ENCODE measurements at places on chromosomes 16 and 17.

- DNase-seq: no peak
Observed at GRCh38 chr17:30421592-30421991, 42.9 kb downstream of the CPD start.

DNA sequence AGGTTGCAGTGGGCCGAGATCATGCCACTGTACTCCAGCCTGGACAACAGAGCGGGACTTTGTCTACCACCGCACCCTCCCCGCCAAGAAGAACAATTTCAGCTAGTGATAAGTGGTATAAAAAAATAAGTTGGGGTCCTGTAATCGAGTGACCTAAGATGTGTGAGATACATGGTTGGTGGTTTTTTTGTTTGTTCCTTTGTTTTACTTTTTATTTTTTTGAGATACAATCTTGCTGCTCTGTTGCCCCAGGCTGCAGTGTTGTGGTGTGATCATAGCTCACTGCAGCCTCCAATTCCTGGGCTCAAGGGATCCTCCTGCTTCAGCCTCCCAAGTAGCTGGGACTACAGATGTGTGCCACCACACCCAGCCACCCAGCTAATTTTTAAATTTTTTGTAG lies 58.7 kb downstream of the PITPNC1 start:
- no peak for DNase-seq

- no peak for DNase-seq
Observed at GRCh38 chr17:53278466-53278865, 544.3 kb upstream of the KIF2B start.

GRCh38 chr16:2008009-2008526 lies 1.6 kb downstream of the ZNF598 start:
- no peak for DNase-seq

GRCh38 chr17:73132085-73132492 lies 32.7 kb upstream of the SSTR2 start:
- DNase-seq: peak; percentile 59

GRCh38 chr16:10922328-10923145 lies 19.7 kb downstream of the DEXI start:
- peak; percentile 59 for DNase-seq

- no peak for DNase-seq
Observed at GRCh38 chr17:63126607-63127006, 160.6 kb downstream of the TANC2 start.

- no peak for DNase-seq
Observed at GRCh38 chr16:75260851-75261589, 9.6 kb upstream of the BCAR1 start.

DNA sequence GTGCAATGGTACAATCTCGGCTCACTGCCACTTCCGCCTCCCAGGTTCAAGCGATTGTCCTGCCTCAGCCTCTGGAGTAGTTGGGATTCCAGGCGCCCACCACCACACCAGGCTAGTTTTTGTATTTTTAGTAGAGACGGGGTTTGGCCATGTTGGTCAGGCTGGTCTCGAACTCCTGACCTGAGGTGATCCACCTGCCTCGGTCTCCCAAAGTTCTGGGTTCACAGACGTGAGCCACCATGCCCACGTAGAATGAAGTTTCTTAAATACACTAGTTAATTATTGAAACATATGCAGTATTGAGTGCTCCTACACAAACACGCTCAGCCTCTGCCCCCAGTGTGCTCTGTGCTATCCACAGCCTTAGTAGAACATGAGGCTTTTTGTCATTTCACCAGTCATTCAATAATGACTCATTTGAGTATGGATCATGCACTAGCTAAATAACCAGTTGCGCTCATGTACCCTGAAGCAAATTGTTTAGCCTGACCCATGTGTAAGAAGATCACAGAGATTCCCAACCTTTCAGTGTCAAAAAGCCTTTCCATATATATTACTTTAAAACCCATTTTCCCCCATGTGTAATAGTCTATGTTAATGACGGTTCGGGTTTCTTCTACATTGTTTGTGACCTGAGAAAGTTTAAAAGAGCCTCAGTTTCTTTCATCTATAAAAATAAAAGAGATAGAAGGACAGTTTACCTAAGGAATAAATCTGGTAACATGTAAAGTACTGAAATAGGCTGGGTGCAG lies 49.7 kb downstream of the TUBD1 start:
- DNase-seq: peak; percentile 95

GRCh38 chr17:12485361-12485906 lies 180.3 kb upstream of the MYOCD start:
- DNase-seq: no peak

- no peak for DNase-seq
Observed at GRCh38 chr17:5600041-5600440, 15.7 kb upstream of the NLRP1 start.

- no peak for DNase-seq
Observed at GRCh38 chr16:80390871-80391489, 149.8 kb upstream of the DYNLRB2 start.

DNA sequence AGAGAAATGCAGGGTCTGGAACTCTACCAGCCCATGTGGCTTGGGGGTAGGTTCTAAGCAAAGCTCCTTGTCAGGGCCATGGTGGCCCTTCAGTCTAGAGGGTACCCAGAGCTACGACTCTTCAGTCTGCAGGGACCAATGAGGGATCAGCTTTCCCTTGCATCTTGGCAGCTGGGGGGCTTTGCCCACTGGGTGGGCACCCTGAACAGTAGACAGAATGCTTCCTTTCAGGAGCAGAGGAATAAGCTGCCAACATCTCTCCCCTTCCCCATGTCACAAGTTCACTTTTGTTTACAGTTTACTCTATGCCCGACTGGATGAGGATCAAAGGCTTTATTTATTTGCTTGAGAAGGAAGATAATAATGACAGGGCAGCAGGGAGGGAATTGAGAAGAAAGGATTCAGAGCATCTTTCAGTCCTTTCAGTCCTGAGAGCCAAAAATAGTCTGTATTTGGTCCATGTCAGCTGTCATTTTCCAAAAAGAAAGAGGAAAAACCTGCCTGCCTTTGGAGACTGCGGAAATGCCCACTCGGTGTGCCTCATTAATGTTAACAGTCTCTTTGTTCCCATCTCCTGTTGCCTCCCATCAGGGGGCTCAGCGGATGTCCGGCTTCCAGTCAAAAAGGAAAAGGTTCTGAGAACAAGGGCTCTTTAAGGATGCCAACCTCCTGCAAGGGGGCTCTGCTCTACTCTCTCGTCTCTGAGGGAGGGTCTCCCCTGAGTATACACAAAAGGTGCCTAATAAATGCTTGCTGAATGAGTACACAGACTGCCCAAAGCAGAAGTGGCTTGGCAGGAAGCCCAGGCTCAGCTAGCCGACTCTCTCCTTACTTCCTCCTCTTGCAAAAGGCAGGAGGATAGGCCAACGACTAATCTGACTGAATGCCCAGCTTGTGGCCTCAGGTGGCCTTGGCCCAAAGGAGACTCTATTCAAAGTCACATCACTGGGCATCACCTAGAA lies 17.1 kb downstream of the TRAF4 start:
- peak; percentile 75 for DNase-seq

- DNase-seq: peak; percentile 48
Observed at GRCh38 chr16:67942200-67942509, 1.8 kb downstream of the LCAT start.

GRCh38 chr16:10026593-10026992 lies 155.6 kb downstream of the GRIN2A start:
- DNase-seq: no peak

GRCh38 chr17:30334421-30334820 lies 564 bp upstream of the TMIGD1 start:
- no peak for DNase-seq

GRCh38 chr16:55687802-55688201 lies 32.0 kb downstream of the SLC6A2 start:
- DNase-seq: no peak

GRCh38 chr17:14323522-14323981 lies 22.7 kb downstream of the HS3ST3B1 start:
- no peak for DNase-seq

DNA sequence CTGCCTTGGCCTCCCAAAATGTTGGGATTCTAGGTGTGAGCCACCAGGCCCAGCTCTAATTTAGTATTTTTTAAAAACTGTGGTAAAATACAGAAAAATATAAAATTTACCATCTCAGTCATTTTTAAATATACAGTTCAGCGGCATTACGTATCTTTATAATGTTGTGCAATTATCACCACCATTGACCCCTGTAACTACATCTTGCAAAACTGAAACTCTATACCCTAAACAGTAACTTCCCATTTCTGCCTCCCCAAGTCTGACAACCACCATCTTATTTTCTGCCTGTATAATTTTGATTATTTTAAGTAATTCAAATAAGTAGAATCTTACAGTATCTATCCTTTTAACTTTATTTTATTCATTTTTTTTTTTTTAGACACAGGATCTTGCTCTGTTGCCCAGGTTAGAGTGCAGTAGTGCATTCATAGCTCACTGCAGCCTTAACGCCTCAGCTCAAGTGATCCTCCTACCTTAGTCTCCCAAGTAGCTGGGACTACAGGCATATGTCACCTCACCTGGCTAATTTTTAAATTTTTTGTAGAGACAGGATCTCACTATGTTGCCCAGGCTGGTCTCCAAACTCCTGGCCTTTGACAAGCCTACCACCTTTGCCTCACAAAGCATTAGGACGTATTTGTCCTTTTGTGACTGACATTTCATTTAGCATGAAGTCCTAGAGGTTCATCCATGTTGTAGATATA lies 10.9 kb upstream of the GGA2 start:
- peak; percentile 79 for DNase-seq

- DNase-seq: no peak
Observed at GRCh38 chr17:37344519-37344918, 31.3 kb upstream of the C17orf78 start.

- no peak for DNase-seq
Observed at GRCh38 chr16:19338335-19338734, 52.8 kb downstream of the CLEC19A start.

DNA sequence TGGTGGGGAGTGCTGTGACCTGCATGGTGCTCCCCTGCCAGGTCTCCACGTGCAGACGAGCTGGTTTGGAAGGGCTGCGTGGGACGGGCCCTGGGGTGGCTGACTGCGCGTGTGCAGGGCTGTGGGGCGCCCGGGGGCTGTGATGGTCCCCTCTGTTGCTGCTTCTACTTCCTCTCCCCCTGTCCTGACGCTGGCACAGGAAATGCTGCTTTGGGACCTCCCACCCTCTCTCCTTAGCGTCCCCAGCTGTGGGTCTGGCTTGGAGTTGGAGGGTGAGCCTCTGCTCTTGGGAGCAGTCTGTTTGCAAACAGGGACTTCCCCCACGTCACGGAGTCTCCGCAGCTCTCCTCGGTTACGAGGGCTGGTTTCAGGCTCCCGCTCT lies 35.2 kb downstream of the TSC2 start:
- no peak for DNase-seq

DNA sequence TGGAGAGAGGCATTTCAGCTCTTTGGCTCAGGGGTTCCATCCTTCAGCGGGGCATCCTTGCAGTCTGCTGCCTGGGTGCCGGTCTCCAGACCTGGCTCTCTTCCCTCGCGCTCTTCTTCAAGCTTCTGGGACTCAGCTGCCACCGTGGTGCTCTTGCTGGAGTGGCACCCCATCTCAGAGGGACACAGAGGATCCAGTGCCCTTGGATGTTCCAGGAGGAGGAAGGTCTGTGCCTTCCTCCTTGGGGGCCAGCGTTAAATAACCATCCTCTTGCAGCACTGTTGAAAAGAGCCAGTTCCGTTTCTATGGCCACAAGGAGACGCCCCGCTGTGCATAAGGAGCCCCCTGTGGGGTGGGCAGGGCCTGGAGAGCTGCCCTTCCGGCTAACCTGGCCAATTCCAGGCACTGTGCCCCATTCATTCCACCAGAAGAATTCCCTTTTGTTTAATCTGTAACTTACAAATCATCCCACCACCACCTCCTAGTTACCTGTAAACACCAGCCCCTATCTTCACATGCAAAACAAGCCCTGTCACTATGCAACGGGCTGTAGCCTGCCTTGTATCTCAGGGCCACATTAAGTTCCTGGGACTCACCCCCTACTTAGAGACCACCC lies 8.6 kb downstream of the CHD9NB start:
- DNase-seq: no peak

- no peak for DNase-seq
Observed at GRCh38 chr17:6981426-6981825, 14.4 kb upstream of the ALOX12 start.

- no peak for DNase-seq
Observed at GRCh38 chr16:9302072-9302471, 210.6 kb downstream of the HAPSTR1 start.

GRCh38 chr17:12510535-12510934 lies 155.2 kb upstream of the MYOCD start:
- DNase-seq: no peak

DNA sequence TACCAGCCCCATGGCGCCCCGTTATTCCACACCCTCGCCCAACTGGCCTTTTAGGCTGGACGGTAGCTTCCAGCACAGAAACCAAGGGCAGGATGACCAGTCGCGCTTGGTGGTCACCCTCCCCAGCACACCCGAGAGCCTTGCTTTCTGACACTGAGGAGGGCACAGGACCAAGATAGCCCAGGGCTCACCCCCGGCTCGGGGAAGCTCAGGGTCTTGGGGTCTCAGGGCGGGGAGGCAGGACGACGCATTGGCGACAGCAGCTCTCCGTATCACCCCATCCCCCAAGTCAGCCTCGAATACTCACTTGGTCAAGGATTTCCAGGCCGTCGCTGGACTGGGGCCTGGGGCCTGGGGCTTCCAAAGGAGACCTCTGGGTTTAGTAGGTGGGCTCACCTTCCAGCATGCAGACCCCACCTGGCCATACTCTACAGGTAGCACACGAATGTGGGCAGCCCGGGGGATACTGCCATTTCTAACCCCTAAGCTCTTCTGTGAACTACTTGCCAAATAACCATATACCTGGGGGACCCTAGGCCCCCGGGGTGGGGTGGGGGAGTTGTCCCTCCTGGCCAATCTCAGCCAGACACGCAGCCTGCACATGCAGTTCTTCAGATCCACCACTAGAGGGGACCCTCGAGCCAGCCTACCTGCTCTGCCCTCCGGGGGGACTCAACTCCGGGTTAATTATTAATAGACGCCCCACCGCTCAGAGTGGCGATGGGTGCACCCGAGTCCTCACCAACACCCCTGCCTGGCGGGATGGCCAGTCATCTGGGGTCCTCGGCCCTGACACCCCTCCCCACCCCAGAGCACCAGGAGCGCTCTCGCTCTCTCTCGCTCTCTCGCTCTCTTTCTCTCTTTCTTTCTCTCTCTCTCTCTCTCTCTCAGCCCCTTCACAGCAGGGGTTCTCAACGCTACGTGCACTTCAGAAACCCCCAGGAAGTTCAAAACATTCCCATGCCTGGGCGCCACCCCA lies 30.0 kb downstream of the TBC1D16 start:
- DNase-seq: peak; percentile 64

DNA sequence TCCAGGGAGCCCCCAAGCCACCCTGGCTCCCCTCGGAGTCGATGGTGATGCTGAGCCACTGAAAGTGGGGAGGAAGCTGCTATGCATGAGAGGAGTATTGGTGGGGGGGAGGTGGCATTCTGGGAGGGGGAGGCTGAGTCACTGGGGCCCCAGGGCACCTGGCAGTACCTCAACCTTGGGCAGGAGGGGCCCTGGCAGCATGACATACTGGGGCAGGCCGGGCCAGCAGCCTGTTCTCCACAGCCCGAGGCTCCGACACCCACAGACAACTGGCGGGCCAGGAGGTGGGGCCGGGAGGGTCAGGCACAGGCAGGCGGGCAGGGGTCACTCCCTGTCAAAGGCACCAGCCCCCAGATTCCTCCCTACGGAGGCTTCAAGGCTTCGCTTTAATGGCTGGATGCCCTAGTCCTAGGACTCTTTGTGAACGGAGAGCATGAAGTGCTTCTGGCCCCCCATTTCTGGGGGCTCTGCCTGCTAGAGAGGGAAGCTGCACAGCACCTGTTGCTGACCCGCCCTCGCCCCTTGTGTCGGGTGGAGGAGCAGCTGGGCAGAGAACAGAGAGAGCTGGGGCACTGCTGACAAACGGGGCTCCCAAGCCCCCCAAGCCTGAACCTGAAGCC lies 928 bp downstream of the CASKIN2 start:
- DNase-seq: no peak
